ENCODE measurements at places on chromosomes 13 and 19.

DNA sequence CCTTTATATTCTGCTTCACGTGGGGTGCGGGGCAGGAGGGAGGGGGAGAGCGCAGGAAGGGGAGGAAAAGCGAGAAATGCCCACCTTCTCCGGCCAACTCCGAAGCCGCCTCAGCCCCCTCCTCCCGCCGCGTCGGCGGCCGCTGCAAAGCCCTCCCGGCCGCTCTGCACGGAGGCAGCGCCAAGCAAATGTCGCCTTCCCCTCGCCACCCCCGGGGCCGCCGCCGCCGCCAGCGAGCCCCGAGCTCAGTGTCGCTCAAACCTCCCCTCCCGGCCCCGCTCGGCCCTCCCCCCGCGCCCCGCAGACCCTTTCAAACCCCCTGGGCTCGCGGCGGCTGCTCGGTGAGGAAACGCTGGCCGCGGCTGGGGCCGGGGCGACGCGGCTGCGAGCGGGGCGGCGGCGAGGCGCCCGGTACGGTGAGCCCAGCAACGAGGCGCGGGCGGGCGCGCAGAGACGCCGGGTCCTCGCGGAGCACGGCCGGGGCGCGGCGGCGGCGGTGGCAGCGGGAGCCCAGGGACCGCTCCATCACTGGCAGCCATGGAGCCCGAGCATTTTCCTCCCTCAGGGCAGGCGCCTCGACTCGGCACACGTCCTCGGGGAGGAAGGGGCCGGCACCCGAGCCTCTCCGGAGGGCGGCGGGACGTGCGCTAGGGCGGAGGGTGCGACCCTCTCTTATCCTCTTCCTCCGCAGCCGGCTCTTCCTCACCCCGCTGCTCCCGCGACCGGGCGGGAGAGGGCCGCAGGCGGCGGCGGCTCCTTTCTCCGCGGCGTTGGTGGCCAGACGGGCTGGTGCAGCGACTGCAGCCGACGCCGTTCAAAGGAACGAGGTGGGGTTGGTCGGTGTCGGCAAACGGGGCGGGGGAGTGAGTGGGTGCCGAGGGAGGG lies 463 bp upstream of the TSC22D1 start:
- peak; percentile 20 for DNase-seq

GRCh38 chr13:49791711-49792549 lies 552 bp downstream of the KPNA3 start:
- DNase-seq = peak; percentile 61

- DNase-seq = no peak
Observed at GRCh38 chr19:2590630-2591399, 111.7 kb downstream of the GNG7 start.

- no peak for DNase-seq
Observed at GRCh38 chr19:18489627-18490184, 32.2 kb downstream of the ELL start.

- DNase-seq = no peak
Observed at GRCh38 chr13:99572921-99573320, 71.6 kb downstream of the TM9SF2 start.

DNA sequence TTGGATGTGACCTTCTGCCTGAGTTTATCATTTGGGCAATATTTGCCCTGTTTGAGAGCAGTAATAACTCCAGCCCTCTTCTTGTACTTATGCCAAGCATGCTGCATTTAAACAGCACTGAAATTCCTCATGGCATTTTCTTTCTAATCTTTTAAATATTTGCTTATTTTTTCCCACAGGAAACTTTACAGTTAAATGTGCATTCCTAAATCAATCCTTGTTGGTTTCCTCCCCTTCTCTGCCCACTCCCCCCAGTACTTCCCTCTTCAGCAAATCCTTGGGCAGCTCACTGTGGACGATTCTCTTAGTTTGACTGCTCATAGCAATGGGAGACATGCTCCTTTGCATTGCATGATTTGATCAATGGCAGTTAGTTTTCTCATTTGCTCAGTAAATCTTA lies 68.7 kb downstream of the RAP2A start:
- DNase-seq = no peak

GRCh38 chr13:29402166-29402636 lies 193.3 kb downstream of the SLC7A1 start:
- peak; percentile 80 for DNase-seq

DNA sequence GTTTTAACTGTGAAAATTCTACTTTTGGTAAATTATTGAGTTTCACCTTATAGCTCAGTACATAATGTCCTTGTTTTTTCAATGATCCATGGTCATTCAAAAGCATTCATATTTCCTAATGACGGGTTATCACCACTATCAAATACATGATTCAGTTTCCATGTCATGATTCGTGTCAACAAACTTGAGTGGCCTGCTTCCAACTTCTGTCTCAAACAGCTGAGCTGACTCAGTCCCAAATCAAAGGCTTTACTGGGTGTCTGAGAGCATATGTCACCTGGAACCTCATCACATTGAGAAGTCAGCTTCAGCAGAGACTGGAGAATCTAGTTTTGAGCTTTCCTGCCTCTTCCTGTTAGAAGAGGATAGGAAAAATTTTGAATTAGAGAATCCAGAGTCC lies 40.3 kb upstream of the SGCG start:
- peak; percentile 41 for DNase-seq

- DNase-seq = no peak
Observed at GRCh38 chr19:12970070-12970820, 869 bp downstream of the DAND5 start.

DNA sequence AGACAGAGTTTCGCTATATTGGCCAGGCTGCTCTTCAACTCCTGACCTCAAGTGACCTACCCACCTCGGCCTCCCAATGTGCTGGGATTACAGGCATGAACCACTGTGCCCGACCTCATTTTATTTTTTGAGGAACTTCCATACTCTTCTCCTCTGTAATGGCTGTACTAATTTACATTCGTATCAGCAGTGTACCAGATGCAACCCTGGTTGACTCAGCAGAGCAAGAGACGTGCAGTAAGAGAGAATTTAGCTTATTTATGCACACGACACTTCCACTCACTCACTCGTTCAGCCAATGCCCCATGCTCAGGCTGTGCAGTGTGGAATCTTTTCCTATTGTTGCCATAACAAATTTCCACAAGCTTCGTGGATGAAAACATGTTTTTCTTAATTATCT lies 6.9 kb downstream of the KIR3DL3 start:
- no peak for DNase-seq

- DNase-seq = no peak
Observed at GRCh38 chr19:53192771-53193534, at the start of gene ZNF665. Gene ZNF665 (minus strand): TSS chr19:53193358. CDS start chr19:53182898, 10,460 bp downstream.

DNA sequence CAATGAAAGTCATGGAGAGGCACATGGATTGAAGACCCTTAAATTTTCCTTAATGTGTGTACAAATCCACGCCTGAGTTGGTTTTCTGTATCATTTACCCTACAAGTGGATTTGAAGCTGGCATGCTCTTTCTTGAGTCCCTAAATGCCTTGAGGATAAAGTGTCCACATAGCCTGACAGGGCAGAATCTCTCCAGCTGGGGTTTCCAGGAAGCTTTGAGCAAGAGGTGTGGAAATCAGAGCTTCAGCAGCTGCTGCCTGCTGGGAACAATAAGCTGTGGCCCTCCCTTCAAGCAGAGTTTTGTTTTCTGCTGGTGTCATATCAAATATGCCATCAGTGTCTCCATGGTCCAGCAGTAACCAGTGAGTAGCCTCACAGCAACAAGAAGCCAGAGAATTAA lies 120.3 kb upstream of the SERTM1 start:
- no peak for DNase-seq

DNA sequence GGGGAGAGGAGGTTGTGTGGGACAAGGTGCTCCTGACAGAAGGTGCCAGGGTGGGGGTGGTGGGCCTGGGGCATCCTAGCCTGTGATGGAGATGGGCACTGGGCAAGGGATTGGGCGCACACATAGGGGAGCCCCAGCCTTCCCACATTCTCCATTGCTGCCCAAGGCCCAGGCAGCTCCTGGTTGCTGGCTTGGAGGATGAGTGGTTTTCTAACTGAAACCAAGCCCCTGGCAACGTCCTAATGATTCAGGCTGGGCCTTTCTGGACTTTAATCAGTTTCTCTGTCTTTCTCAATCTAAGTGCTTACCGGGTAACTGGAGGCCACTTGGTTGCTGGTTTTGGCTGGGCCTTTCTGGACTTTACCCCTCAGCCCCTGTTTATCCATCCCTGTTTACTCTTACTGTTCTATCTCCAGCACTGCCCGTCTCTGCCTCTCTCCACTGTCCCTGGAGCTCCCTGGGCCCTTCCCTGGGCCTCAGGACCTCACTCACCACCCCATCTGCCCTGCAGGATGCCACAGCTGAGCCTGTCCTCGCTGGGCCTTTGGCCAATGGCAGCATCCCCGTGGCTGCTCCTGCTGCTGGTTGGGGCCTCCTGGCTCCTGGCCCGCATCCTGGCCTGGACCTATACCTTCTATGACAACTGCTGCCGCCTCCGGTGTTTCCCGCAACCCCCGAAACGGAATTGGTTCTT lies 354 bp downstream of the CYP4F3 start:
- no peak for DNase-seq

DNA sequence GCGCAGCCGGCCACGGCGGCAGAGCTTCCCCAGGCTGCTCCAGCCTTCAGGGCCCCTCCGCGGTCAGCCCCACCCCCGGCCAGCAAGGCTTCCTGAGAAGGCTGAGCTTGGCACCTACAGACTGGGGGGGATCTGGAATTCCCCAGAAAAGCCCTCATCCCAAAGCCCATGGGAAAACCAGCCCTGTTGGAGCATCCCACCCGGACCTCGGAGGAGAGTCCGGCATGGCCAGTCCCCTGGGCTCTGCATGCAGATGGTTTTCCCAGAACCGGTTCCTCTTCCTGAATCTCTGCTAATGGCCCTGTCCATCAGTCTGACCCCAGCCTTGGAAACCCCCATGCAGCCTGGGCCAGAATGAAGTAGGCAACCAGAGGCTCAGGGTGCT lies 10.3 kb downstream of the RASA3 start:
- no peak for DNase-seq

- no peak for DNase-seq
Observed at GRCh38 chr13:98399756-98400155, 177.2 kb downstream of the STK24 start.

GRCh38 chr19:49468746-49469447 lies 5.1 kb upstream of the FLT3LG start:
- no peak for DNase-seq

DNA sequence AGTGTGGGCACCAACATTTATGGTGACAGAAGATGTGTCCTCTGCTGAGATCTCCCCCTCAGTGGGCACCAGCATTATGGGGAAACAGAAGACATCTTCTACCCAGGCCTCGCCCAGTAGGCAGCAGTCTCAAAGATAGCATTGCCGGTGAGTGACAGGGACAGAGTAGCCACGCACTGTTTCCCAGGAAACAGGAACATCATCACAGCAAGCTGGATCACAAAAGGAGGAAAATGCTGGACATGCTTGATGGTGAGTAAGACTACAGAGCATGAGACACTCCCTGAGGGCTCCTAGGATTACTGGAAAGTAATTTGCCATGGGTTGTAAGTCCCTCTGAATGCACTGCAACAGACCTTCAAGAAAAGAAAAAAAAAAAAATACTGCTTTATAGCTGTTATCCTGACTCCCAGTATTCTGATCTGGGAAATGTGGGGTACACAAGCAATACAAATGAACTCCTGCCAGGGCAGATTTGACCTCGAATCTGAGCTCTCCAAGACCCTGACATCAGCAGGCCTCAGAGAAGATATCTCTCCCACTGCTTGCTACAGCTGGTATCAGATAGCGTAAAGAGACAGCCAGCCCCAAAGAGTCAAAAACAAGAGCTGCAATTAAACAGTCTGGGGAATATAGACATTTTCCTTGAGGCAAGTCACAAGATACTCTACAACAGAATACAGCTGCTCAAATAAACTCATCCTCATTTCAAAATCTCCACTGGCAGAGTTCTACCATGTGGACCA lies 180.4 kb downstream of the RBM26 start:
- DNase-seq = no peak

DNA sequence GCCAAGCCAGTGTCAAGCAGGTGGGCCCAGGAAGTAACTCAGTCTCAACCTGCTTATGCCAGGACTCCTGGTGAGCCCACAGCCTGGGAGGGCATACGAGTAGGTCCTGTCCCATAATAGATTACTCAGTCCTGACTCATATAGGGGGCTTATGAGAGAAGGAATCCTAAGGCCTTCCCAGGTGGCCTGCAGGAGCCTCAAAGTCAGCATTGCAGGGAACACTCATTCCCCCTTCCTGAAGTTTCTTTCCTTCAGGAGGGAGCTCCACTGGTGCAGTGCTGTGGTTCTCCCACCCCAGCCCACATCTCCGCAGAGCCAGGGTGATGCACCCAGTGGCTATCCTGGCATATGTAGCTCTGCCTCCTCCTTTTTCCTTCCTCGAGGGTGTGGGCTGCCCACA lies 137.3 kb downstream of the ZIC5 start:
- no peak for DNase-seq

DNA sequence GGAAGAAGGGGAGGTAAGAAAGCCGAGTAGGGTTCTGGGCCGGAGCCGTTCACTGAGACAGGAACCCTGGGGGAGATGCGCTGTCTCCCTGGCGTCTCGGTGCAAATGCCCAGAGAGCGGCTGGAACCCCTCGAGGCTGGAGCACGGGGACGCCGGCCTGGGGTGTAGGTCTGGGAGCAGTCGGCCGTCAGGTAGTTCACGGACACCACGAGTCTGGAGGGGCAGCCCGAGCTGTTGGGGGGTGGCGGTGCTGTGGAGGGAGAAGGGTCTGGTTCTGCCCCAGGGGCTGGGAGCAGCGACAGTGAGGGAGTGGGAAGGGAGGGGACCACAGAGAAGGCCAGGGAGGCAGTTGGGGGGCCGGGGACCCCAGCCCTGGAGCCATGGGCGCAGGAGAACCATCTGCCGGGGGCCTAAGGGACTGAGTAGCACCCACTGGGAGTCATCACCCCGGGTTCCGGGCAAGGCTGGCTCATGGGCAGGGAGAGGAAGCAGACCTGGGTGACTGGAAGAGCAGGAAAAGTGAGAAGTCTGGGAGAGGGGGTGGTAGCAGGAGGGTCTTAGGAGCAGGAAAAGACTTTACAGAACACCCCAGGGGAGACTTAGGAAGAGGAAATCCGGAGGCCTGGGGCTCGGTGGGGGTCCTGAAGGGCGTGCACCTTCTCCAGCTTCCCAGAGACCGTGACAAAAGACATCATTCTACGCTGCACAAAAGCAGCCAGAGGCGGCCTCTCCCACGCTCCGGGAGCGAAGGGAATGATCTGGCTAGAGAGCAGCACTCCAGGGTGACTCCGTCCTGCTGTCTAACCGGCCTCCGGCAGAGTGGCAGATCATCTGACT lies 173.1 kb upstream of the SOX1 start:
- DNase-seq = no peak

- no peak for DNase-seq
Observed at GRCh38 chr13:102678339-102679107, 16.3 kb downstream of the METTL21C start.

GRCh38 chr13:99005609-99006008 lies 27.7 kb upstream of the DOCK9 start:
- no peak for DNase-seq

GRCh38 chr13:73001971-73002370 lies 56.8 kb upstream of the KLF5 start:
- no peak for DNase-seq

Measured in MG63 (cell line).